Subcutaneous adipose tissue (tissue), 4 donors: ENCODE measurements at places on chromosomes 3 and 15. TPM values are rescaled to one million over a fixed set of nuclear protein-coding genes. Genes with fewer than 3 reads are reported as not detected.

The ILDR1 gene
- total RNA-seq = not detected

The SLCO2A1 gene
- total RNA-seq = 7.2 TPM

The FBXL22 gene
- 0.22 TPM for total RNA-seq

The MME gene
- total RNA-seq = 408 TPM

The IRAK2 gene
- total RNA-seq = 20.5 TPM

The LIPH gene
- 0.34 TPM for total RNA-seq

The TUSC7 gene
- not detected for total RNA-seq

The PLCL2 gene
- total RNA-seq = 25.1 TPM

The FGD5 gene
- total RNA-seq = 62.9 TPM

The CACNA2D2 gene
- 0.65 TPM for total RNA-seq

The CCDC50 gene
- 176 TPM for total RNA-seq

The IL5RA gene
- total RNA-seq = 0.22 TPM

The CTXN2 gene
- not detected for total RNA-seq

The SLC35A5 gene
- 26.6 TPM for total RNA-seq

The GOLGA8T gene
- not detected for total RNA-seq

The CORO2B gene
- 5.4 TPM for total RNA-seq

The PDZRN3 gene
- 152 TPM for total RNA-seq

The CD276 gene
- 43.2 TPM for total RNA-seq

The SKOR1 gene
- 0.17 TPM for total RNA-seq

The SLC26A6 gene
- total RNA-seq = 17.6 TPM

The HTR3E gene
- not detected for total RNA-seq

The TF gene
- 13.9 TPM for total RNA-seq

The SEMA3B gene
- 13.7 TPM for total RNA-seq

The SCN5A gene
- total RNA-seq = not detected

The SLC24A5 gene
- total RNA-seq = not detected

The ANKUB1 gene
- total RNA-seq = not detected

The CHRM5 gene
- total RNA-seq = not detected

The ZPLD1 gene
- total RNA-seq = not detected

The NEK10 gene
- 1.4 TPM for total RNA-seq

The ISG20 gene
- 8.3 TPM for total RNA-seq
